ENCODE measurements at places on chromosomes 1 and 21. TPM values are rescaled to one million over a fixed set of nuclear protein-coding genes. Genes with fewer than 3 reads are reported as not detected.

GRCh38 chr1:202531472-202531811, 178.8 kb downstream of the SYT2 start:
- DNase-seq, result no peak

DNA sequence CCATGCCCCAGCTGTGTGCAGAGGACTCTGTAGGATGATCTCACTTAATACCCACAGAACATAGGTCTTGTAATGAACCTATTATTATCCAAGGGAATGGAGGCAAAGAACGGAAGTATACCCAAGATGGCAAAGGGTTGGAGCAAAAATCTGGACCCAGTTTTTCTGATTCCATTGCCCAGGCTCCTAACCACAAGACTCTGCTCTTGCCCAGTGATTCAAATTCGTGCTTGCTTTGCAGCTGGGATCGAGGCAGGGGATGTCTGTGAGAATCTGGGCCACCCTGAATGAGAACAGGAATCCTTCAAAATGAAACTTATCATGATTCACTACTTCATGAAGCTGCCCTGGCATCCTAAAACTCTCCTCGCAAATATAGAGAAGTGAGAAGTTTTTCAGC, 97.5 kb upstream of the KCNJ6 start:
- no peak for DNase-seq

DNA sequence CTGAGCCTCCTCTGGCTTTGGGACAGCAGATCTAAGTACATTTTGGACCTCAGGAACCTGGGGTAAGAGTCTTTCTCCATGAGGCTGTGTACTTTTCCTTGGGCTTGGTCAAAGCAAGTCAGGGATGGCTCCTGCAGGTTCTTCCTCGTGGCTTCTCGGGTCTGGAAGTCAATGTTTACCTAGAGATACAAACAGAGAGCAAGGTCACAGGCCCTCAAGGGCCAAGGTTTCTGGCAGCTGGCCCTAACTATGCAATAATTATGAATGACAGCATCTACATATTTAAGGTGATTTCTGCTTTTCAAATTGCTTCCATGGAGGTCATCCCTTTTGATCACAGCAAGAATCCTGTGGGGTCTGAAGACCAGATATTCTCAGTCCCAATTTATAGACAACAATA, 37.6 kb downstream of the RGS8 start:
- no peak for DNase-seq

DNA sequence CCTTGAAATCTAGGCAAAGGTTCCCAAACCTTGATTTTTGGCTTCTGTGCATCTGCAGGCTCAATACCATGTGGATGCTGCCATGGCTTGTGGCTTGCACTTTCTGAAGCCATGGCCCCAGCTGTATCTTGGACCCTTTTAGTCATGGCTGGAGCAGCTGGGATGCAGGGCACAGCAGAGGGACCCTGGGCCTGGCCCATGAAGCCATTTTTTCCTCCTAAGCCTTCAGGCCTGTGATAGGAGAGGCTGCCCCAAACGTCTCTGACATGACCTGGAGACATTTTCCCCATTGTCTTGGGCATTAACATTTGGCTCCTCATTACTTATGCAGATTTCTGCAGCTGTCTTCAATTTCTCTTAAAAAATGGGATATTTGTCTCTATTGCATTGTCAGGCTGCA, 97.4 kb downstream of the NPHS2 start:
- no peak for DNase-seq

- no peak for DNase-seq
Measured at GRCh38 chr1:217539510-217539909, 91.4 kb downstream of the GPATCH2 start.

- no peak for DNase-seq
Measured at GRCh38 chr1:170694172-170694926, 30.4 kb downstream of the PRRX1 start.

DNA sequence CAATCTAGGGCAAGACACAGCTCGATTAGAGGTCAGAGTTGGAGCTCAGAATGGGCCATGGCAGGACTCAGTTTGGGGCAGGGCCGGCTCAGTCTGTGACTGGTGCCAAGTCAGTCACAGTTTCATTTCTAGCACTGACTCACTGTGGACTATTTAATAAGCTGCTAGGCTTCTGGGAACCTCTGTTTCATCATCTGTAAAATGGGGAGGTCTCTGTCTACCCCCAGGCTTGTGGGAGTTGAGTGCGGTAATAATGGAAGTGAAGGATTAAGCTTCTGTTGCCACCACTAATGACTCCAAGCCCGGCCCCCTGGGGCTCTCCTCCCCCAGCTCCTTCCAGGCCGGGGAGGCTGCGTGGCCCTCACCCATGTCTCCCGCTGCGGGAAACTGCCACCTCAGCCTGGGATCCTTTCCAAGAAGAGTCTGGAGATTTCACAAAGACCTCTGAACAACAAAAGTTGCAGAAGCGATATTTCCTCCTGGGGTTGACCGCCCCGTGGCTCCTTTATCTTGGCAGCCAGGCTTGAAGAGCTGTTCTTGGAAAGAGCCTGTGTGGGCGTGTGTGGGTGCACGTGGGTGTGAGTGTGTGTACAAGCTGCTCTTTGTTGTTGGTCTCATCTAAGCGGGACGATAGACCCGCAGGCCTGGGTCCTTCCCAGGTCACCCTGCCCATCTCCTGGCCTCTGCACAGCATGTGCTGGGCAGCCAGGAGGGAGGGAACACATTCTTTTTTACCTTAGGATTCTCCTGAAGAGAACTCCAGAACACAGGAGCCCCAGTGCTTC, 29.1 kb downstream of the KNCN start:
- peak; percentile 64 for DNase-seq

- DNase-seq, result peak; percentile 11
Measured at GRCh38 chr1:12572522-12572921, 45.5 kb downstream of the DHRS3 start.

DNA sequence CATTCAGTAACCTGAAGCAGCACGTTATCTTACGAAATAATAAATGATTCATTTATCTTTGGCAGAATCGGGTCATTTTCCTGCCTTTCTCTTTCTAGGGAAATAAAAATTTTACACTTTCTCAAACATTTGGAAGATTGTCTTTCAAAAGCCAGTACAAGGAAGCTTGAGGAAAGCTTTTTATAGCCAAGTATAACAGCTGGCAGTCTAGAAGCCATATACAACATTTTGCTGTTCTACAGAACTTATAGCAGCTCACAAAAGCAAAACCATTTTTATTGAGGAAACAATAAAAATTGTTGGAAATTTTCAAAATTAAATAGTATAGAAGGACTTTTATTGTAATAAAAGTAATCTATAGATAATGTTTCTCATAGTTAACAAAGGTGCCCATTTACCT, 448.6 kb downstream of the SMYD3 start:
- no peak for DNase-seq

- DNase-seq, result no peak
Measured at GRCh38 chr1:213719462-213719861, 268.3 kb upstream of the PROX1 start.

- no peak for DNase-seq
Measured at GRCh38 chr1:59497616-59498015, 200.7 kb downstream of the FGGY start.

MYBPH gene
- total RNA-seq, result not detected

NBPF19 gene
- total RNA-seq, result 6.5 TPM

GBP2 gene
- 3.4 TPM for total RNA-seq

MPC2 gene
- total RNA-seq, result 44.6 TPM

OR2M3 gene
- total RNA-seq, result not detected

KRTAP12-2 gene
- total RNA-seq, result not detected

Data from SK-MEL-5 (cell line).